DMS79 (cell line): ENCODE measurements at places on chromosomes 2 and 18.
A peak's percentile ranks its signal among the peaks of the same experiment; 100 is the strongest.

- DNase-seq: no peak
Measured at GRCh38 chr2:1823187-1824169, 79.2 kb upstream of the PXDN start.

- no peak for DNase-seq
Measured at GRCh38 chr2:231117148-231117547, 7.7 kb downstream of the HTR2B start.

- no peak for DNase-seq
Measured at GRCh38 chr2:18413676-18414396, 146.6 kb downstream of the RDH14 start.

GRCh38 chr2:188986839-188987238 is 12.7 kb downstream of the COL3A1 start:
- no peak for DNase-seq

- DNase-seq: no peak
Measured at GRCh38 chr2:16194530-16194929, 254.2 kb downstream of the MYCN start.

DNA sequence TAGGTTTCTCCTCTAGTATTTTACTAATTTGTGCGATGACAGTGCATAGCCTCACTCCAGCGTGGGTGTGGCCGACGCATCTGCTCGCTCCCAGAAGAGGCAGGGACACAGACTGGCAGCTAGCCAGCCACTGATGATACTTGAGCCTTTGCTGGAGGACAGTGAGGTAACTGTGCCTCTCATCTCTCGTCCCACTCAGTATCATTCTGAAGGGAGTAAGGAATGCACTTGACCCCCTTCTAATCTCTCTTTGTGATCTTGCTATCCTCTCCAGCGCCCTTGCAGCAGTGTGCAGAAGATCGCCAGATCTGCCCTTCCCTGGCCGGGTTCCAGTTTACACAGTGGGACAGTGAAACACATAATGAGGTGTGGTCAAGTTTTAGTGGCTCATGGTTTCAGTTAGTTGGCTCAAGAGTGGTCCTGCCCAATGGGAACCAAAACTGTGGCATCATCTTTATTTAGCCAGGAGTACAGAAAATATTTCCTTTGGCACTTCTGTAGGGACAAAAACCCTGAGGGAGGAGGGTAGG is 17.5 kb downstream of the NCAPH start:
- DNase-seq: peak; percentile 62

GRCh38 chr2:162343492-162343823 is 474 bp upstream of the GCA start:
- no peak for DNase-seq

DNA sequence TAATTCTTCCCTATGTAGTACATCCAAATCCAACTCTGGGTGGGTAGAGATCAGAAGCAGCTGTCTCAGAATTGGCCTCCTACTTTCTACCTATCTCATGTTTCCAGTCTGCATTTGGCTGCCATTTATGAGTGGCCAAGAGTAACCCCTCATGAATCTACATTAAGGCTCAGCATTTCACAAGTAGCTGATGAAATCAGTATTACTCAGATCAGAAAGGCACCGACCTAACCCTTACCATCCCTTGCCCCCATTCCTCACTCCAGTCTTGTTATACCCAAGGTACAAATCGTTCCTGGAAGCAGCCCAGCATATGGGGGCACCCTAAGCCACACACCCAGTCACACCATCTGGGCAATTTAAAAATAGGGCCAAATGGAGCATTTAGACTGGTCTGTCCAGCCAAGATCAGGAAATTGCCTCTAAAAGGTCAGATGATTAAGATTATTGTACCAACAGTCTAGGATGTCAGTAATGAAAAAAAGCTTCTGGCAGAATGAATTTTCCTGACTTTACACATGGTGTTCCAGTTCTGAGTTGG is 37.1 kb downstream of the CD28 start:
- DNase-seq: no peak

GRCh38 chr18:61765097-61765496 is 127.7 kb downstream of the RNF152 start:
- no peak for DNase-seq
